ENCODE measurements at places on chromosomes 13 and 19.
A peak's percentile ranks its signal among the peaks of the same experiment; 100 is the strongest.

DNA sequence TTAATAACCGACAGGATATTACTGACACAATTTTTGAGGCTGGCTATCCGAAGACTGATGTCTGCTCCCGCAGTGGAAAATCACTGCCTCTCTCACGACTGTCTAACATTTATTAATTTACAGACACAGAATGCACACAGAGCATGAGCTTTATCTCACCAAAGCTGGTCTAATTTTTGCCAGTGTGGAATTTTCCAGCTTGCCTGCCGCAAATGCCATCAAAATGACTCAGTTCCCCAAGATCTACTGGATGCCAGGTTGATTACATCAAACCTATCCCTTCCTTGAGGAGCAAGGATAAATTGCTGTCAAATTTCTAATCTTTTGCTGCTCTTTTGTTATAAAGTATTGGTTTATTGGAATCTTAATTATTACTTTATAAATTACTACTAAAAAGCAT lies 1775.1 kb upstream of the PCDH20 start:
- no peak for DNase-seq

GRCh38 chr19:28497137-28497536 lies 715.8 kb downstream of the UQCRFS1 start:
- DNase-seq = no peak

DNA sequence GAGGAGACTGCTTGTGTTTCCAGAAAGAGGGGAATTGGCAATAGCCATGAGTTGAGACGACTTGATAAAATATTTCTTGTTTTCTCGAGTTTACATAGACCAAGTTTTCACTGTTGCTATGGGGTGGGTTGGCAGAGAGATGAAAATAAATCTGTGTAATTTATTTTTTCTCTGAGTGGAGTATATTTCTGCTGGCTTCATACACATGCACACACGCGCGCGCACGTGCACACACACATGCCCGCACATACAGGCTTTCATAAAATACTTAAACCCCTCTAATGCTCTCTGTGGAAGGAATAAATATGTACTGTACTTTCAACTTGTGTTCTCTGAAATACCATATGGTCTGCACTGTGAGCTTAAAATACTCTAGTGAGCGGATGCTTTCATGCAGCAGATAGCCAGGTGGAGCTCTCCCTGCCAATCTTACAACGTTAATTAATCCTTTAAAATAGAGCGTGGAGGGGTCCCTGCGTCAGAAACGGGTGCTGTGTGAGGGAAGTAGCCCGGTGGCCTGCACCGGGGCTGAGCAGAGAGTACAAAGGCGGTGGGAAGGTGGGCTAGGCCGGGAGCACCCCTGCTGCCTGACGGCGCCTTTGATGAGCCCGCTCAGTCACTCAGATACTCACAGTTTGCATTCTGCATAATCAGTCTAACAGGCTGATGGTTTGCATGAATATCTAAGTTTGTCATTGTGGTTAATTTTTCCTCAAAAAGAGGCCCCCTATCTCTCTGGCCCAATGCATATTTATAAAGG lies 44.1 kb downstream of the CCNE1 start:
- no peak for DNase-seq

GRCh38 chr13:75986818-75987217 lies 350.7 kb downstream of the LMO7 start:
- no peak for DNase-seq

DNA sequence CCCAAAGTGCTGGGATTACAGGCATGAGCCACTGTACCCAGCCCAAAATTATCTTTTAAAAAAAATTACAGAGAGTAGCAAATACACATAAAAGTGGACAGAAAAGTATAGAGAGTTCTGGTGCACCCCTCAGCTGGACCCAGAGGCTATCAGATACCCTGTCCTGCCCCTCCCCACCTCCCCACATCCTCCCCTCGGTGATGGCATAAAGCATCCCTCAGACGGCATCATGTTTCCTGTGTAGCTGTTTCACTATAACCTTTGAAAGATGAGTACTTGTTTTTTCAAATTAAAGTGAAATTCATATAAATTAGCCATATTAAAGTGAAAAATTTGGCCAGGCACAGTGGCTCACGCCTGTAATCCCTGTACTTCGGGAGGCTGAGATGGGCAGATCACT lies 20.1 kb downstream of the SLC27A1 start:
- DNase-seq = no peak

DNA sequence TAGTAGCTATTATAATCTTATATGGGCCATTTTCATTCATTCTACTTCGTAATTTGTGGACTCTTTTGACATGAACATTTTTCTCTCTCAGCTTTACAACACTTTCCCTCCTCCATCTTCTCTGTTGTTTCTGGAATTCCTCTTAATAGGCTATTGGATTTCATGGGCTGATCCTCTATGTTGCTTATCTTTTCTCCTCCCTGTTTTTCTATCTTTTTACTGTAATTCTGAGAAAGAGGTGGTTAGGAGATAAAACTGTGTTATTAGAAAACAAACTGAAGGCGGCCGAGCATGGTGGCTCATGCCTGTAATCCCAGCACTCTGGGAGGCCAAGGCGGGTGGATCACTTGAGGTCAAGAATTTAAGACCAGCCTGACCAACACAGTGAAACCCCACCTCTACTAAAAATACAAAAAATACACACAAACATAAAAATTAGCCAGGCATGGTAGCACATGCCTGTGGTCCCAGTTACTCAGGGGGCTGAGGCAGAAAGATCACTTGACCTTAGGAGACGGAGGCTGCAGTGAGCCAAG lies 188.1 kb downstream of the UGGT2 start:
- DNase-seq = no peak

- no peak for DNase-seq
These were observed 587 bp upstream of the ZNF383 start for GRCh38 chr19:37217480-37217774.

GRCh38 chr13:39512687-39513086 lies 90.3 kb downstream of the LHFPL6 start:
- no peak for DNase-seq

GRCh38 chr13:98509271-98510155 lies 67.4 kb downstream of the STK24 start:
- DNase-seq = no peak

GRCh38 chr19:17829855-17830566 lies 8.7 kb upstream of the INSL3 start:
- peak; percentile 70 for DNase-seq

GRCh38 chr13:19818223-19818842 lies 35.6 kb upstream of the PSPC1 start:
- no peak for DNase-seq

DNA sequence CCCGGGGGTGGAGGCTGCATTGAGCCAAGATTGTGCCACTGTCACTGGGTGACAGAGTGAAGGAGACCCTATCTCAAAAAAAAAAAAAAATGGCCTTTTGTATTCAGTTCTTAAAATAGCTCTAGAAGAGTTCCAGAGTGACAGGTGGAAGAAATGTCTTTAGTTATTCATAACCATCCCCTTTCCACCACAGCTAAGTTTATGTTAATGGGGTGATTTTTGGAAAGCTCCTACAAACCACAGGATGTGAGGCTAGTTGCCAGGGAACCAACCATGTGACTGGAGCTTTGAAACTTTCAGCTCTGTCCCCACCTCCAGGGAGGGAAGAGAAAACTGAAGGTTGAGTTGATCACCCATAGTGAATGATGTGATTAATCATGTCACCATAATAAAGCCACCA lies 6.9 kb downstream of the ZNF490 start:
- DNase-seq = no peak

GRCh38 chr13:20144141-20144850 lies 16.6 kb downstream of the GJA3 start:
- DNase-seq = no peak

- peak; percentile 64 for DNase-seq
These were observed 361.0 kb downstream of the FGF14 start for GRCh38 chr13:102040812-102041211.

DNA sequence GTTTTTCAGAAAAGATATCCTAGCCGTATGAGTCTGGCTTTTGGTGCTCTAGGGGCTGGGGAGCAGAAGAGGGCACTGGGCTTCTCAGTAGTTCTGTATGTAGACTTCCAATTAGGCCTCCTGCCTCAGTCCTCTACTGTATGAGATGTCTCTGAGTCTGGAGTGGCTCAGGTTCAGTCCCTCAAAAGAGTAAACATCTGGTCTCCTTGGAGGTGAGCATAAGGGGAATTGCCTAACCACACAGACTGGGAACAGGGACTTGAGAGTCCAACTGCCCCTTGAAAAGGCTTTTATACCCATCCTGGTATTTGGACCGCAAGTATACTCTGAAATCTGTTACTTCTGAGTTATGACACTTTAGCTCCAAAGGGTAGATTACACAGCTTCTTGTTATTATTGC lies 214.5 kb downstream of the TDRD3 start:
- DNase-seq = no peak

GRCh38 chr13:99190147-99190985 lies 10.3 kb upstream of the UBAC2 start:
- no peak for DNase-seq

DNA sequence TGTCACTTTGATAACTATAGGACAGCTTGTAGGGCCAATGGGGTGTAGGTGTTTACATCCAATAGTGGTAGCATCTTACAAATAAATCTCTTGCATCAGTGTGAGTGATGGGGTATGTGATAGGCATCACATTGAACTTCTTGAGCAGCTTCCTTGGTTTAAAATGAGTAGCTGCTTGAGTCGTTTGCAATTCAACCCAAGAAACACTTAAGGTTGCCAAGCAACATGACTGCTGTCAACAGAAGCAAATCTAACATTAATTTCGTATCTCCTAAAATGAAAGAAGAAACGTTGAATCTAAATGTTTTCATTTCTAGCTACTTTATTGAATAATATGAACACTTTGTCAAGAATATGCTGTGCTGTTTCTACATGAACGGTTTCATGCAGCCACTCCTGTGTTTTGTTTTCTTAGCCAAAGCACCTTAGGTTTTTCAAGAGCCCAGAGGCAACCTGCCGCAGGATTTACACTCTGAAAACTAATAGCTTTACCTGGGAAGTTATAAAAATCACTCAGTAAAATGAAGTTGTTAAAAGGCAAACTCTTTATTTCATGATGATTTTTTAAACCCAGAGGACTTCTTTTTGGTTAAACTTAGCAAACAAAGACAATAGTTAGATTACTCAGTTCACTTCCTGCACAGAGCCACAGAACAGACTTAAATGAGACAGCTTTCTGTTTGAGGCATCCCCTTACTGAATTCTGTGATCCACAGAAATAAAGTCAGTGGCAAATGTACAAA lies 305.2 kb downstream of the MTUS2 start:
- no peak for DNase-seq

DNA sequence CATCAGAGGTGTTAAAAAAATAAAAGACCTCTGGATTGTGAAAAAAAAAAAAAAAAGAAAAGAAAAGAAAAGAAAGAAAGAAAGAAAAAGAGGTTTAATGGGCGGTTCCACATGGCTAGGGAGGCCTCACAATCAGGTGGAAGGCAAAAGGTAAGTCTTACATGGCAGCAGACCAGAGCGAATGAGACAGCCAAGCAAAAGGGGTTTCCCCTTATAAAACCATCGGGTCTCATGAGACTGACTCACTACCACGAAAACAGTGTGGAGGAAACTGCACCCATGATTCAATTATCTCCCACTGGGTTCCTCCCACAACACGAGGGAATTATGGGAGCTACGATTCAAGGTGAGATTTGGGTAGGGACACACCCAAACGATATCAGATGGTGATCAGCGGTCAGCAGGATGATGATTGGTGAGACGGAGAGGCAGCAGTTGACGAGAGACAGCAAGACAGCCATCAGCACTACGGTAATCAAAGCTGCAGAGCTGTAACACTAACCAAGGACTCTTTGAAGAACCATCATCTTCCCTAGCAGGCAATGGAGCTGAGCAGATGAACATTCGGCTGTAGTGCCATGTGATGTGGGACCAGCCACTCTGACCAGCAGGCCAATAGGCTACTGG lies 3.9 kb upstream of the CD209 start:
- no peak for DNase-seq

DNA sequence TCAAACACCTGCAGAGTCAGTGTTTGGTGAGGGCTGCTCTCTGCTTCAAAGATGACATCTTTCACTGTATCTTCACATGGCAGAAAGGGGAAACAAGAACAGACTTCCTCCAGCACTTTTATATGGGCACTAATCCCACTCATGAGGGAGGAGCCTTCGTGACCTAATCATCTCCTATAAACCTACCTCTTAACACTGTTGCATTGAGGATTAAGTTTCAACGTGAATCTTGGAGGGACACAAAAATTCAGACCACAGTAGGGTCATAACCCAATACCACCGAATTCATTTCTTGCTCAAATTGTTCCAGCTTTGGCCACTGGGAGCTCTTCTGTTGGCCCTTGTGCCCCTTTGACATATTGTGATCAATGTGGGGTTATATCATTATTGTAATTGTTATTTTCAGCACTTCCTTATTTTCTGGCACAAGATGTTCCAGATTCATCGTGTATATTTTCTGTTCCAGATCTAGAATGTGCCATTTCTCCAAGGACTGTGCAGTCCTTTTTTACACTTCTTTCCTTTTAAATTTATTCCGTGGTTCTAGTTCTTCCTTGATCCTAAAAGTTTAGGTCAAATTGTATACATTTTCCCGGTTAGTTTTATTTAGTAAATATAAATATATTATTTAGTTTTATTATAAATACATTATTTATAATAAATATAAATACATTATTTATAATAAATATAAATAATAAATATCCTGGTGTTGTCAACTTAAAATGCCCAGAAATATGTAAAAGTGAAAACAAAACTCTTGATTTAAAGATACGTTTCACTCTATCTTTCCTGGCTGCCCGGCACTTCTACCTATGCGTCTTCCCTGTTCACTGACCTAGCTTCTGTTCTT lies 35.5 kb upstream of the IGFL4 start:
- no peak for DNase-seq

DNA sequence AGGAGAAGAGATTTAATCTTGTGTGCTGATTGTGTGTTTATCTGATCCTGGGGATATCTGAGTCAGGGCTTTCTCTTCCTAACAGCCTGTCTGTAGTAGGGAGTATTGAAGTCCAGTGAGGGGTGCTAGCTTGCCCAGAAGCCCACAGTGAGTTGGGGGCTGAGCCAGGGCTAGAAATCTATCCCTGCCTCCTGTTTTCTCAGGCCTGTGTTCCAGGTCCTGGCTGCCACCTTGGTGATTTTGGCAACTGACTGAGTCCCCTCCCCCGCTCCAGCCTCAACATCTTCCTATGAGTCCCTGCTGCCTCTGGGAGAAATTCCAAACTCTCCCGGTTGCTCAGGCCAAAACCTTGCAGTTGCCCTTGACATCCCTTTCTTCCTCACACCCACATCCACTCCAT lies 7.7 kb upstream of the NOVA2 start:
- DNase-seq = no peak

DNA sequence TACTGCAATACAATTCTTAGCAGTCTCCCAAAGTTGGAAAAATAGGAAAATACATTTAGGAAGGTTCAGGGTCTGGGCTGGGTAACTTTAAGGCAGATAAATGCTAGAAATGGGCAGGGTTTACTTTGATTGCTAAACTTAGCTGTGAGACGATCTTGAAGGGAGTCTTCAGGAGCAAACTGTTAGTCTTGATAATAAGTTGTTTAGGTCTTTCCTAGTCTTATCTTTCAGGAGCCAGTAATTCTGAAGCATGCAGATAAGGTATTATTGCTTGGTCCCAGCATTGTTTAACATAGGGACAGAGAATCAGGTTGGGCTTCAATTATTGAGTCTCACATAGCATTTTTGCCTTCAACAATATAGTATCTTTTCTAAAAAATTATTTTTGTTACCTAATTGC lies 262.4 kb upstream of the MIR17HG start:
- DNase-seq = no peak
